ENCODE measurements at places on chromosomes 5 and 9.

DNA sequence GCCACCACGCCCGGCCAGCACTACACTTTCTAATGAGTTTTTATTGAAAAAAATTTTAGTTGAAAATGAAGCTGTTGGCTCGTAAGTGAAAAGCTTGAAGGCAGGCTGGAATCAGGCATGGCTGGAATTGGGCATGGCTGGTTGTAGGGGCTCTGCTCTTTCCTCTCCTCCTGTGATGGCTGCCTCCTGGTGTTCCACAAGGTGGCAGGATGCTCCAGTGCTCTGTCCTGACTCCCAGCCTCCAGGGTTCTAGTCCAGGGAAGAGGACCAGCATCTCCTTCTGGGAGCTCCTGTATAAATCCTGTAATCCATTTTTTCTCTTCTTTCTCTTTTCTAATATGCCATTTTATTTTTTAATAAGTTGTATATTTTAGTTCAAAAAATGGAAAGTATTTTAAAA is 57.2 kb upstream of the DHFR start:
- DNase-seq = peak; percentile 63

DNA sequence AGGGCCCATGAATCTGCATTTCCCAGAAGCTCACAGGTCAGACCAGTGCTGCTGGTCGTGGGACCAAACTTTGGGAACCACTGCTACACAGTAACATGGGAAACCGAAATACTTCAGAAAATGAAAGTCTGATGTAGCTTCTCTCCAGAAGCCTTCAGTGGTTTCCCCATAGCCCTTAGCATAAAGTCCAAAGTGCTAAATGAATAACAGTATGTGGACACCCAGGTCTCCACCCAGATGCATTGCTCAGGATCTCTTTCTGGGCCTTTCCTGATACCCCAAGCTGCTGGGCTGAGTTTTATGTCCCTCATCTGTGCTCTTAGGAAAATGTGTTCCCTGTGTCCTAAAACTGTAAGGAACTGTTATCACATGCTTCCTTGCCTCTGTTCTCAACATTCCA is 100.4 kb downstream of the NFIB start:
- DNase-seq = no peak

GRCh38 chr5:172670005-172670402 is 28.9 kb downstream of the NEURL1B start:
- DNase-seq = no peak

GRCh38 chr5:169762338-169763095 is 125.4 kb downstream of the DOCK2 start:
- DNase-seq = no peak

DNA sequence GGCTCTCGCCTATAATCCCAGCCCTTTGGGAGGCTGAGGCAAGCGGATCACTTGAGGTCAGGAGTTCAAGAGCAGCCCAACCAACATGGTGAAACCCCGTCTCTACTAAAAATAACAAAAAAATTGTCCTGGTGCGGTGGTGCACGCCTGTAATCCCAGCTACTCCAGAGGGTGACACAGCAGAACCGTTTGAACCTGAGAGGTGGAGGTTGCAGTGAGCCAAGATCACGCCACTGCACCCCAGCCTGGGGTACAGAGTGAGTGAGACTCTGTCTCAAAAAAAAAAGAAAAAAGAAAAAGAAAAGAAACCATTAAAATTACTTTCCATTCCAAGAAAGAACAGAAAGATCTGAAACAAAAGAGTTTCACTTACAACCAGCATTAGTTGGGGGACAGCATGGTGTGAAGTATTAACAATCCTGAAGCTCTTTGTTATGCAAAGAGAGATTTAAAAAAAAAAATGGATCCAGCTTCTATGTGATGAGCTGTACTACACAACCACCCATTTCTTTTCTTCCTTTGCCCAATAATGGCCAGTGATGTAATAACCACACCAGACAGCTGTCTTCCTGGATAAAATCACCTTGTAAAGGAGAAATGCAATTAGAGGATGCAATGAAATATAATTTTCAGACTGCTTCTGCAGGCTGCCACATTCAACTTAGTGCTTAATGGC is 76.9 kb downstream of the MED27 start:
- no peak for DNase-seq

DNA sequence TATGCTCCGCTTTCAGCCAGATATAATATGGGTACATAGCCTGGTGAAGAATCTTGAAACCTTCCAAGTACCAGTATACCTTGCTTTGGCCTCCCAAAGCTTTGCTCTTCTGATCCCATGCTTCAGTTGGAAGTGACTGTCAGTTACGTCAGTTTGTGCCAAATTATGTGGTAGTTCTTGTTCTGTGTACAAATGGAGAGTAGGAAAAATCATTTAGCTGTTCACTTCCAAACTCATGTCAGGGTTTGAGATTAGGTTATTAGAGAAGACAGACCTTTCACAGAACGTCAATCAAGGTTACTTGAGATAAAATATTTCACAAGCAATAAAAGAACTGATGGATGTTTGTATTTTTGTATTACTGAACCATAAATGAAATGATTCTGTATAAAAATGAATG is 117.2 kb downstream of the NDUFS4 start:
- DNase-seq = no peak

DNA sequence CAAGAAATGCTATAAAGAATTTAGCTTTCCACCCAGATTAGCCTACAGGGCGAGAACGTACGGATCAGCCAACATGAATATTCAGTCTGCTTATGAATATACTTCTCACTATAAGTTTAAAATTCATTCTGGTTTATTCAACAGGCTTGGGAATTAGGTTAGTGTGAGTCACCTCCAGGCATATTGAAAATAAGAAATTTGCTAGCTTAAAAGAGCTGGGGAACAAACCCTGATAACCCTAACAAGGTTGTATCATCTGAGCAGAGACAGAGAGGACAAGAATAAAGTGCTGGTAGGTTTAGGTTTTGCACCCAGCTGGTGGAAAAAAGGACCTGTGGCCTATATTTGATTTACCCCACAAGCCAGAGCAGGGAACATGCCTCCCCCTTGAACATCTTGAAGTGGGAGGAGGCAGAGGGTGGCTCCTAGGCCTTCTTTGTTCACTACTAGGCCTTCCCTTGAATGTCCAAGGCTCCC is 12.3 kb downstream of the FNBP1 start:
- no peak for DNase-seq

GRCh38 chr5:135185481-135186065 is 151.5 kb upstream of the PITX1 start:
- DNase-seq = no peak

All from HEK293T (cell line).